ENCODE measurements at places on chromosomes 11 and 22. TPM values are rescaled to one million over a fixed set of nuclear protein-coding genes. Genes with fewer than 3 reads are reported as not detected.
A peak's percentile ranks its signal among the peaks of the same experiment; 100 is the strongest.

DNA sequence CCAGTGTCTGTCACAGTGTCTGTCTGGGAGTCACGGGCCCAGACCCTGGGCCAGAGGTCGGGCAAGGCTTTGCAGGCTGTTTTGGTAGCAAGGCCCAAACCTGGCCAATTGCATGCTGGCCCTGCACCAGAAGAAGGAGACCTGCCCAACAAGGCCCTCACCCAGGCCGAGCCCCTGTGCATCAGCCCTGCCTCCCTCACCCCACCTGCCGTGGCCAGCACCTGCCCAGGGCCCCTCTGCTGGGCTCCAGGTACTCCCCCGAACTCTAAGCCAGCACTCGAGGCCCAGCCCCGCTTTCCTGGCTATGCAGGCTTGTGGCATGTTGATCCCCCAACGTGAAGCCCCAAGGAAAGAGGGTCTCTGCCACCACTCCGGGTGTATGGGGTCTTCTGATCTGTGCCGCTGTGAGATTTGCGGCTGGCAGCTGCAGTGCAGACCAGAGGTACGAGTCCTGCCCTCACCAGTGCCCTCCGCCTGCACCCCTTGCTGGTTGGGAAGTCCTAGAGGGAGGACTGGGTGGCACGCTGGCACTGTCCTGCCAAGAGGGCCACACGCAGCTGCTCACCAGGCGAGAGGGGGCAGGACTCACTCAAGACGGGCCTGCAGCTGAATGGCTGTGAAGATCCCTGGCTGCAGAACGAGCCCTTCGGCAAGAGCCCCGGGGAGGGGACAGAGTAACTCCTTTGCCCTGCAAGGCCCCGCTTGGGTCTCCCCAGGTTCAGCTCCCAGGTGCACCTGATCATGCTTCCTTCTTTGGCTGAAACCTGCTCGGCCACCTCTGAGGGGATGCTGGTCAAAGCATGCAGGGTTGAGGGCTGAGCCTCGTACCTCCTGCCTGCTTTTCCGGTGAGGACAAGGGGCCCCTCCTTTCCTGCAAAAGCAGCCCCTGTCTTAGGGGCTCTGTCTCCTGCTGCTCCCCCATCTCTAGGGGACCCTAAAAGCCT lies 6.7 kb upstream of the SEPTIN5 start:
- H3K27ac ChIP-seq, result no peak overlapping the region
- H3K27me3 ChIP-seq, result no peaks in the 10 kb centered on the region
- no peaks in the 10 kb centered on the region for H3K4me1 ChIP-seq

DNA sequence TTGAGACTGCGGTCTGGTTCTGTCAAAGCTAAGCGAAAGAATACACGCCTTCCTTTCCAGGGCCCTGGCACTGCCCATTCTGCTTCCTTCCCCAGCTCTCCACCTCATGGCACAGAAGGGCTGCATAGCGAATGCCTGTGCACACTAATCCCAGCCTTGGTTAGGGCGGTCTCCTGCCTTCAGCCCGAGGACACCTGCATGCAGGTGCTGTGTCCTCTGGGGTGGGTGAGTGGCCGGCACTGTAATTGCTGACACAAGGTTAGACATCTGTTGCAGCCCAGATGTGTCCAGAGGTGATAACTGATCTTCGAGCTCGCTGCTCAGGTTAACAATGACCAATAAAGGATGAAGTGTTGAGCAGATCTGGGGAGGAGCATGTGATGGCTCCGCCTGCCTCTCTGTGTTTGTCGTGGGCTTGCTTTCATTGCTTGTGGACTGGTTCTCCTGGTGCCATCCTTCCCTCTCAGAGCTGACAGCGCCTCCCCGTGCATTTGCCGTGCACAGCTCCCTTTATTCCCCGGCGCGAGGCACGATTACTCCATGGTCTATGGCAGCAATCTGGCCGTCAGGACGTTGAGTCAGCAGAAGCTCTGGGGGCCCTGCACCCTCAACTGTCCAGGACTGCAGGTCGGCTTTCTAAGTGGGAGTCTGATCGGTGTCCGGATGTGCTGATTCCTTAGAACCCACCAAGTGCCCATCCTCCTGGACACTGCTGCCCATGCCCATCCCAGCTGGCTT lies 1088.2 kb downstream of the BRD1 start:
- no peak overlapping the region for H3K27ac ChIP-seq
- no peaks in the 10 kb centered on the region for H3K36me3 ChIP-seq
- no peaks in the 10 kb centered on the region for H3K4me1 ChIP-seq
- no peaks in the 10 kb centered on the region for H3K27me3 ChIP-seq

- H3K4me3 ChIP-seq, result no peak overlapping the region
- DNase-seq, result no peak
- no peaks in the 10 kb centered on the region for H3K27me3 ChIP-seq
- peak overlapping the region; percentile 100 for H3K27ac ChIP-seq
These were observed 4.1 kb downstream of the SERPINH1 start for GRCh38 chr11:75565916-75566762.

DNA sequence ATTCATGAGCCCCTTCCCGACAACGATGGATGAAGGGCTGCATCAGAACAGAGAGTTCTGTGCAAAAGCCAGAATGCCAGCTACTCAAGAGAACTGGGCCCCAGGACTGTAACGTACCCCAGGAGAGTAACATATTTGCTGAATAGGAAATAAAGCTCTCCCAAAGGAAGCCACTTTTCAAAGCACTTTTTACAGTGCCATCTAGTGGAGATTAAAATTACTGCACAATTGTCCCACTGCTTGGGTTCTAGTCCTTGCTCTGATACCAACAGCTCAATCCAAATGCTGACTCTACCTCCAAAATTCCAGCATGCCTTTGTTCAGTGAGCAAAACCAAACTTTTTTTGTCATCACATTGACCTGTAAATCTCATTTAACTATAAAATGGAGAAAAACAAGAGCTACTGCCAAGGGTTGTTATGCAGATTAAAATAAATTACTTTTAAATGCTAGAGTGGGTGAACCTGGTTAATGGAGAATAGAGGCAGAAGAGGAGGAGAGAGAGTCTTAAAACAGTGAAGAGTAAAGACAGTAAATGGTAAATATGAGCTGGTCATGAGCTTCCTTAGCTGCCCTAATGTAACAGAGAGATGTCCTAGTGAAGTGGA lies 87.6 kb upstream of the FSHB start:
- H3K4me1 ChIP-seq, result no peaks in the 10 kb centered on the region
- H3K36me3 ChIP-seq, result no peaks in the 10 kb centered on the region

GRCh38 chr22:46588279-46589140 lies 31.7 kb upstream of the GRAMD4 start:
- no peaks in the 10 kb centered on the region for H3K27me3 ChIP-seq
- DNase-seq, result peak; percentile 54
- H3K27ac ChIP-seq, result no peak overlapping the region
- no peak overlapping the region for H3K4me3 ChIP-seq

Gene CCDC82
- total RNA-seq, result 4.7 TPM

Gene GGTLC2
- total RNA-seq, result not detected

Gene NAALADL1
- 2.7 TPM for total RNA-seq

Gene IMMP1L
- total RNA-seq, result 18.2 TPM

Gene OR8B3
- total RNA-seq, result not detected

Gene NRIP3
- total RNA-seq, result 5.2 TPM

All from adrenal gland (tissue), 19 donors.